ENCODE measurements at places on chromosomes 3 and 15.

DNA sequence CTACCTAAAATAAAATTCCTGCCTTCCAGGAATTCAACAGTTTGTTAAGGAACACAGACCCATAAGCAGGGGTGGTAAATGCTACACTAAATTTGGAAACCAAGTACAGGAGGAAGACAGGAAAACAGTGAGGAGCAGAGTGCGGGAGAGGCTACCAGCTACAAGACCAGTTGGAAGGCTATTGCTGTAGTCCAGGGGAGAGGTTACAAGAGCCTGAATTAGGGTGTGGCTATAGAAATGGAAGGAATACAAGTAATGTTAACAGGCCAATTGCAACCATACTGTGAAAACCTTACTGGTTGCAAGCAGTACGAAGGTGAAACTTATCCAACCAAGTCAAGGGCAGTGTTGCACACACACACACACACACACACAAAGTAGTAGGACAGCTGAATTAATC, 880 bp upstream of the ARMC8 start:
- no peak for DNase-seq

DNA sequence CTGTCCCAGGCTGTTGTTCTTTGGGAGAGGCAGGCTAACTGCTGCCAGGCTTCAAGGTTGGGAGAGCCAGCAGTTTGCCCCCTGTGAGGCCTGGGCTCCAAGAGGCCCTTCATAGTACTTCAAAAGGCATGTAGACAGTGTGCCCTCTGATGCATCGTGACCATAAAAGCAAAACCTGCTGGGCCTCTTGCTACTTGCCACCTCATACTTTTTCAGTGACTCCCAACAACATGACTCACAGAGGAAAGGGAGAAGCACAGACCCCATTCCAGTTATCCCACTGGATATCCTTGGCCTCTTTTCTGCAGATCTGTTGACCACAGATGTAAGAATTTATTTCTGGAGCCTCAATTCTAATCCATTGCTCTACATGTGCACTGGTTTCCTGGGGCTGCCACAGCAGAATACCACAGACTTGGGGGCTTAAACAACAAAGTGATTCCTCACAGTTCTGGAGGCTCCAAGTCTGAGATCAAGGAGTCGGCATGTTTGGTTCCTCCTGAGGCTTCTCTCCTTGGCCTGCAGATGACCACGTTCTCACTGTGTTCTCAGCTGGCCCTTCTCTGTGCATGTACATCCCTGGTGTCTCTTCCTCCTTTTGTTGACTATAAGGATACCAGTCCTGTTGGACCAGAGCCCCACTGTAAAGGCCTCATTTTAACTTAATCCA, 8.9 kb upstream of the NSMCE3 start:
- no peak for DNase-seq

DNA sequence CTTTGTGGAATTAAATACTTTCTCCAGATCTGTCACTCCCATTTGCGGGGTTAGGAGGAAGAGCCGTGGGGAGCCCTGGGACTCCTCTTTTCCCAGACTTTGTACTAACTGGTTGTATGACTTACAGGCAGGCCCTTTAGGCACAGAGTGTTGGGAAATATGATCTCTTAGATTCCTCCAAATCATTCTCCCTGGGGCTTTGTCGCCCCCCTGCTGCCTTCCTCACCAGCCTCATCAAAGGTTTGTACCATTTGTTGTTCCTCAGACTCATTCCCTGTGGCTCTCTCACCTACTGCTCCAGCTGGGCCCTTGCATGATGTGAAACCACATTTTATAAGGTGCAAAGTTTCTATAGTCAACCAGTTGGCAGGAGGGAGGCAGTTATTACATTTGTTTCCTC, 56.4 kb downstream of the CRYGS start:
- DNase-seq: no peak

DNA sequence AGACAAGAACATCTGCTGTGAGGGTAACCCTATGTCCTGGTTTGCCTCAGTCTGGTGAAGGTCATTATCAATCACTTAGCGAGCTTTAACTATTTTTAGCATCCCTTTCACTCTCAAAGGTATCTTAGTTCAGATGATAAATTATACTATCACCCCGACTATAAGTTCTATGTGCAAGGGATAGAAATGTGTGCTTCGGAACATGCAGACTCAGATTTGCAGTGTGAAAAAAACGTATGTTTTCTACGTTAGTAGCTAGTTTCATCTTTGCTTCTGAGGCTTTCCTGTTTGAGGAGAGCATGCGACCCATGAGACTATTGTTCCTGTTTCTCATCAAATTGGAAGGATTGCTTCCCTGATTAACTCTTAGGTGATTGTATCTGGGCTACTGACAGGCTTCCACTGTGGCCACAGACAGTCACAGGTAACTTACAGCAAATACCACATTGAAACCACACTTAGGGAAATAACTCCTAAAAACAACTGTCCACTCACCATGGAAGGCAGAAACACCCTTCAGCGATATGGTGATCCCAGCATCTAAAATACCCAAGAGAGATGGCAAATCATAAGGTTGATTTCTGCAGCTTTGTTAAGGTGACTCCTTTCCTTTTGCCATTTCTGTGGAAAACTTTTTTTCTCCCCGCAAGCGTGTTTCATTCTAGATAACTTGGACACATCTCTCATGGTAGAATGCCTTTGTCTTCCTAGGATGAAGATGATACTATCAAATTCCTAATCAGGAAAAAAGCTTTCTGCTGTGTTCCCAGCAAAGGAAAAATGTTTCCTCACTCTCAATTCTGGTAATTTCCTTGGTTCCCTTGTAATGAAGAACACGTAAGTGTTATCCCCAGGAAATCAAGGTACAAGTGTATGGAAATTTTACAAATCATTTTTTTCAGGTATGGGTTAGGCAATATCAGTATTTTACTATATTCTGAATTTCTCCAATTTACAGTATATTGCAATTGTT, 5.2 kb downstream of the GCSAM start:
- DNase-seq: no peak

- DNase-seq: no peak
Observed at GRCh38 chr15:89947385-89947784, 34.6 kb upstream of the ARPIN start.

DNA sequence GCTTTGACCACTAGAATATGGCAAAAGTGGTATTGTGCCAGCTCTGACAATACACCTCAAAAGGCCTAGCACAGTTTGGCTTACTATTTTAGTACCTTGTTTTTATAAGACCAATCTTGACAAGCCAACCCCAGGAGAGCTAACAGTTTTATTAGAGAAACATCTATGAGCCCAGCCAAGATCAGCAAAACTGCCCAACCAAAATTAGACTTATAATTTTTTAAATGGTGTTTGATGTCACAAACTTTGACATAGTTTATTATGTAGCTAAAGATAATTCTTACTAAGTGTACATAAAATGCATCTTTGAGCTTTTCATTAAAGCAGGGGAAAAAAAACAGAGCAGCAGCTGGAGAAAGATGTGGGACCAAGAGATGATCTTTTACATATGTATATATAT, 537.5 kb downstream of the ZPLD1 start:
- DNase-seq: no peak

- peak; percentile 30 for DNase-seq
Observed at GRCh38 chr3:137105277-137105977, 147.6 kb downstream of the IL20RB start.

GRCh38 chr3:156685752-156686151, 11.4 kb downstream of the TIPARP start:
- DNase-seq: no peak

GRCh38 chr15:66849393-66849745, 147.3 kb downstream of the SMAD6 start:
- no peak for DNase-seq

DNA sequence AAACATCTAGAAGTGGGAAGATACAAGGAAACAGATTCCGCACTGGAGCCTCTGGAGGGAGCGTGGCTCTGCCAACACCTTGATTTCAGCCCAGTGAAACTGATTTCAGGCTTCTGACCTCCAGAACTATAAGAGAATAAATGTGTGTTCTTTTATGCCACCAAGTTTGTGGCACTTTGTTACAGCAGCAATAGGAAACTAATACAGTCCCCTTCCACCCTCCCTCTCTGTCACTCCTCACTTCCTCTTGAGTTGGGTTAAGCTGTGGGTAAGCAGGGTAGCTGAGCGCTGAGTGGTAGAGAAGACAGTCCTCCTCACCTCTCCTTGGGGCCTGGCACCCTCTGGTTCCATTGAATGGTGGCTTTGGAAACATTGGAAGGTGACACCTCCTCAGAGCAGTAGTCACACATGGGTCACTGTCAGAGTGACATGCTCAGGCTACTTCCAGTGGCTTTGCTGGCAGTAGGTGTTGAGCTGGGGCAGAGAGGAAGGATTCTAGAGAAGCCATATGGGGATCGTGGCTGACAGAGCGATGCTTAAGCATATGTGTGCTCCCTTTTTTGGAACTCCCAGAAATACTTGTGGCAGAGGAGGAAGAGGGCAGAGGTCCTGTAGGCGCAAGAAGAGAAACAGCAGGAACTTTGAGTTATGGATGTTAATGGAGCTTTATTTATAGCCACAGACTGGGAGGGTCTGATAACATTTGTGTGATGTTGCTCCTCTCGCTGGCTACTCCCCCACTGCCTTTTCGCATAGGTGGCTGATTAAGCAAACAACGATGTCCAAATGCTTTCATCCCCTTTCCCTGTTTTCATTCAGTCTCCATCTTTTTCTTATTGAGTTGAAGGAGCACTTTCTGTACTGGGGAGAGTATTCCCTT, 14.8 kb upstream of the HCN4 start:
- DNase-seq: no peak

DNA sequence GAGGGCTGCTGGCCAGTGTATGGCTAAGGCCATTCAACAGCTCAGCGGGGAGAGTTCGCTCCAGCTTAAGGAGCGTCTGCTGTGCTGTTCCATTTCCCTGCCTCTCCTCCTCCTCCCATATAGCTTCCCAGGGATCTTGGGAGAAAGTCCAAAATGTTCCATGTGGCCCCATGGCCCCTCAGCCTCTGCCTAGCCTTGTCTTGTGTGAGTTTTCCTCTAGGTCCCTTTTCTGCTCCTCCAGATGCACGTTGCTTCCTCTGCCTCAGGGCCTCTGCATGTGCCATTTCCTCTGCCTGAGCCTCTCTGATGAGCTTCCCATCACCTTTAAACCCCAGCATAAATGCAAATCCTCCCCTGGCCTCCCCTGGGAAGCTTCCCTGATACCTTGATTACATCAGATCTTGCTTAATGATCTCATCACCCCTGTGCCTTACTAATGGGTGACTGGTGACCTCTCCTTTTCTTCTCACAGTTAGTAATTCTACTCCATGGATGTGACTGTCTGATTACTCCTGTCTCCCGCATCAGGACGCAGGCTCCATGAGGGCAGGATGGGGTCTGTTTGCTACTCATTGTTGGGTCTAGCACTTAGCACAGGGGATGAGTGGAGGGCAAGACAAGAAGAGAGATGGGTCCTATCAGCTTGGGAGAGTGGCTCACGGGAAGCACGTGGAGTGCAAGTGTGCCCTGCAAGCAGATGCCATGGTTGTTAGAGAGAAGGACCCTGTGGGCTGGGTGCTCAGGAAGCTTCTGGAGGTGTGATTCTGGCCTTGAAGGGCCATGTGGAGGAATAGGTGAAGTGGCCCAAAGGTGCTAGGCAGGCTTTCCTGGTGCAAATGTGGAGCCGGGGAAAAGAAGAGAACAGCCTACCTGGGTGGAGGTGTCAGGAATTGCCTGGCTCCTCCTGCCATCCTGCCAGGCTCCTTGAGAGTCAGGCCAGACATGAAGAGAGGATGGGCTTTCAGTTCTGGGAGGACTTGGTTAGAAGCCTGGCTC, 23.8 kb downstream of the ITGA11 start:
- no peak for DNase-seq

DNA sequence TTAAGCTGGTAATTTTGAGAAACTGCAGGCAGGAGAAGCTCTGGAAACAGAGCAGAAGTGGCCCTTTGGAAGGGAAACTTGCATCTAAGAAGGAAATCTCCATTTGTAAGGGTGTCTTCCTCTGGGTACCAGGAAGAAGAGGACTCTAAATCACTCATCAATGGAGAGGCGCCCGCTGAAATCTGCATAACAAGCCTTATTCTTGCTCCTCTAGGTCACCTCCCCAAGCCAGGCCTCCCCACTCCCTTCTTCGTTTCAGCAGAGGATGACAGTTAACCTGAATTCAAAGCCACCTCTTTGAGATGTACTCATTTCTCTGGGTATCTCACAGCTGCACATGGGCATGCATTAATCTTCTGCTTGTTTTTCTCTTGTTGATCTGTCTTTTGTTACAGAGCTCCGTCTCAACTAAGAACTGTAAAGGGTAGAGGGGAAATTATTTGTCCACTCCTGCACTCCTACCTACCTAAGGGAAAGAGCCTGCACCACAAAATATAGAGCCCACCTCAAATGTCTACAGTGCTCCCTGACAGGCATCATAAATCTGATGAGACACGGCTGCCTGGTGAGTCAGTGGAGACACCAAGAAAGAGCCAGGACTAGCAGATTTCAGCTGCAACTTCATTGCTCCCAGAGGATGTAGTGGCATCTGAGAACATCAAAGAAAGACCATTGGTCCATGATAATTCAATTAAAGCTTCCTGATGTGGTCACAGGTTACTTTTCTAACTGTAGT, 51.5 kb downstream of the GABRB3 start:
- DNase-seq: no peak

DNA sequence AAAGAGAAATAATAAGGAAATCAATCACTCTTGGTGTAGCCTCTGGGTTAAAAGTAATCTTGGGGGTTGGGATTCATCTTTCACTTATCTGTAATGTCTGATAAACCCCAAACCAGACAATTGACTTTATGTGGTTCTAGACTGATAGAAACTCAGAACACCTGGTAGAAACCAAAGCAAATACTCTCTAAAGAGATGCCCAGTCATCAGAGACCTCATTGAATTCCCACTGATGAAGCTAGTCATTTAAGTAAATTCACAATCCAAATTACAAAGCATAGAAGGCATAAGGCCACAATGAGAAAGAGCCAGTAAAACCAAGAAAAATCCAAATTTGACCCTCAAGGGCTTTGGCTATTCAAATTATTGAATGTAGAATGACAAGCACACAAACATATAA, 250.6 kb downstream of the MBNL1 start:
- no peak for DNase-seq

GRCh38 chr15:39884351-39884750, 35.7 kb downstream of the GPR176 start:
- DNase-seq: no peak

GRCh38 chr15:51536965-51537574, 85.5 kb downstream of the DMXL2 start:
- no peak for DNase-seq

DNA sequence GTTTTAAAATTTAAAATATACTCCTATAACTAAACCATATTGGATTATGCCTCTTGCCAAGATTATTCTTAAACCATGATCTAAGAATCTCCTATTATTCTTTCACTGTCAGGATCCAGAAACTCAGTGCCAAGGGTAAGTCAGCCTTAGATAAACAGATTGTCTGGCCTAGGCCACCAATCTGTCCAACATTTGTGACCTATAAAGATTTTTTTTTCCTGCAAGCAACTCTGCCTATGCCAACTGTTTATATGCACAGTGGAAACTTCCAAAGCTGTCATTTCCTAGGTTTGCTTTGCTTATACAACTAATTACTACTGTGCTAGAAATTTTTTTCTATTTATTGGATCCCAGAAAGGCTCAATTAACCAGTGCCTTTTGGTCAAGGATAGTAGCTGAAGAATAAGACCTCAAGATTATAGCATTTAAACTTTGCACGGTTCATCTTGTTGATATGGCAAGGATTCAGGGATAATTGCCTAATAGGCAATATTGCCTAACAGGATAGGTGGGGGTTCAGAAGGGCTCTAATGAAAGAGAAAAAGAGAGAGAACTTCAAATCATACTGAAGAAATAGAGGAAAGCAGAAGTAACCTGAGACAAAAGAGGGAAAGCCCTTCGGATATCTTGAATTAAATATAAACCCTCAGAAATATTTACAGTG, 22.8 kb downstream of the GAP43 start:
- DNase-seq: no peak

- no peak for DNase-seq
Observed at GRCh38 chr15:60844010-60844409, 365.1 kb upstream of the ICE2 start.

GRCh38 chr3:55380561-55380960, 106.5 kb downstream of the WNT5A start:
- no peak for DNase-seq
